Mucosa of gallbladder (tissue), 1 donor: ENCODE measurements at places on chromosomes 7 and 10. TPM values are rescaled to one million over a fixed set of nuclear protein-coding genes. Genes with fewer than 3 reads are reported as not detected.

- no peak for DNase-seq
Observed at GRCh38 chr10:123140983-123141390, 5.2 kb downstream of the HMX3 start.

GRCh38 chr7:132435016-132435990 is 141.0 kb downstream of the PLXNA4 start:
- DNase-seq: no peak

KLF14 gene
- total RNA-seq: not detected

- no peak for DNase-seq
Observed at GRCh38 chr10:88390041-88390440, 193.1 kb downstream of the RNLS start.
